Renal pelvis (tissue), 12 donors: ENCODE measurements at places on chromosomes 13 and 19.
A peak's percentile ranks its signal among the peaks of the same experiment; 100 is the strongest.

- no peak for DNase-seq
Observed at GRCh38 chr19:56978023-56978565, 137.6 kb upstream of the PEG3 start.

- DNase-seq, result no peak
Observed at GRCh38 chr13:37001921-37002250, 1.3 kb downstream of the EXOSC8 start.

DNA sequence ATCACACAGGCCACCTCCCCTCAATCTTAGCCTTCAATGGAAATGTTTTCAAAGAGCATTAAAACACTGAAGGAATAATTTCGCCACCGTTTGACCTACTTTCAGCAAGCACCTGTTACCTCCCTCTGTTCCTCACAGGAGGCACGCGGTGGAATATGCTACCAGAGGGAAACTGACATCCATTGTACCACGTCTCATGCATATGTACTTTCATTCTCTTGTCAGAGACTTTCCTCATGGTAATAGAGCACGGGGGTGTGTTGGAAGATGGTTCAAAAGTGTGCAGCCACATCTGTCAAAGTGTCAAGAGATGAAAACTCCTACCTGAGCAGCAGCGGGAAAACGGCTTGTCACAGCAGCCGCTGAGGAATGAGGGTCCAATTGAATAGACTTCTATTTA, 143.4 kb downstream of the NALCN start:
- no peak for DNase-seq

DNA sequence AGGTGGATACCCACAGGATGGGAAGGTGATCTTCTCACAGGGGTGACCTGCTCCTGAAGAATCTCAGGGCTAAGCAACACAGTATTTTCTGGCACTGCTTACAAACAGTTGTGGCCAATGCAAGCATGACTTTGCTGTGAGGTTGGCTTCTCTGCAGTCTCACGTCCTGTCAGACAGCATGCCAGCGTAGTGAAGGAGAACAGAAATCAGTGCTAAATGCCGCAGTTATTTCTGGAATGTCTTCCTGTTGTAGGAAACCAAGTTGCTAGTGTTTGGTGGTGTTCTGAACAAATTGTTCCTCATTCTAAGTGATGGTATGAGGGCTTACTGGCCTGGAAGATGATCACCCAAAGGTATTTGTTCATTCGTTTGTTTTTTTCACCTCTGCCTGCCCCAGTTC, 320.1 kb downstream of the MTUS2 start:
- peak; percentile 24 for DNase-seq

GRCh38 chr13:109256866-109257760, 529.3 kb downstream of the IRS2 start:
- peak; percentile 62 for DNase-seq

- no peak for DNase-seq
Observed at GRCh38 chr13:31433207-31433606, 233.4 kb downstream of the B3GLCT start.

DNA sequence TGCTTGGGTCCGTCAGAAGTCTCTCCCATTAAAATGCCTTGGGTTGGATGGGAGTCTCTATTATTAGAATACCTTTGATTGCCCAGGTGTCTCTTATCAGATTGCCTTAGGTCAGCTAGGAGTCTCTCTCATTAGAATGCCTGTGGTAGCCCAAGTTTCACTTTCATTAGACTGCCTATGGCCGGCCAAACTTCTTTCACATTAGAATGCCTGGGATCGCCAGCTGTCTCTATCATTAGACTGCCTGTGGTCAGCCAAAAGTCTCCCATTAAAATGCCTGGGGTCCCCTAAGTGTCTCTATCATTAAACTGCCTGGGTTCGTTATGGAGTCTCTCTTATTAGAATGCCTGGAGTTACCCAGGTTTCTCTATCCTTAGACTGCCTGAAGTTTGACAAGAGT, 1476.7 kb downstream of the UQCRFS1 start:
- DNase-seq, result no peak

DNA sequence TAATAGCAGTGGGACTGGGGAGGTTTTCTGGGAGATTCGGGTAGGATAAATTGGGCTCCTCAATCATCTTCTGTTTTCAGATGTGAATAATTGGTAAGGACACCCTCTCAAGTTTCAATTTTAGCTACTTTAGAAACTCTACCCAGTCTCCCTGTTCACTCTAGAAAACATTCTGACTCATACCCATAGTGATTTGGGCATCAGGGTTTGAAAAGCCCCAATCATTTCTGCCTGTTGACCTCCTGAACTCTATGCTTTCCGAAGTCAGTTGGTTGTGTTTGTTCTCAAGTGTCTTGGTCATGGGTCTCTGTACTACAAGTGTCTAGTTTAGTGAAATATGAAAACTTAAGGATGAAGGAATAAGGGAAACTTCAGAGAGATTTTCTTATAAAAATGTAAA, 911.3 kb upstream of the GPC6 start:
- DNase-seq, result no peak

DNA sequence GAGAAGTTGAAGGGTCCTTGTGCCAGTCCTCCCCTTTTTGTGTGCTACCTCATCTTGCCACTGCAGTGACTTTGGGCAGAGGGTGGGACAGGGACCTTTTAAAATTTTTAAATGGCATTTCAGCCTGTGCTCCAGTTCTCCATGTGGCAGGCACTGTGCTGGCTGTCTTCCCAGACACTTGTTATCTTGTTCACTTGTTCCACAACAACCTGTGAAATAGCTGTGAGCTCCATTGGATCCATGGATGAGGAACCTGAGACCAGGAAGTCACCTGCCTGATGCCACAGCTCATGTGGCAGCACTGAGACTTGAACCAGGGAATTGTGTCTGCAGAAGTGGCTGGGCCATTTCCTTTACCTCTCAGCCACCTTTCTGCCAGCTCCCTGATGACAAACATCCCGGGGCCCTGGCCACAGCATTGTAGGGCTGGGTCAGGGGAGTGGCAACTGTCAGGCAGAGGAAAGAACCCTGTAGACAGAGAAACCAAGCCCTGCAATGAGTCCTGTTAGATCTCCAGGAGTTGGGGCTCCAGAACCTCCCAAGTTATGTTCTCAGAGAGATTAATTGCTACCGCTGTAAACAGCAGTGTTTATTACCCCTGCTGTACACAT, 6.4 kb downstream of the EGLN2 start:
- no peak for DNase-seq

GRCh38 chr13:97259798-97260714, 37.9 kb downstream of the MBNL2 start:
- no peak for DNase-seq

- no peak for DNase-seq
Observed at GRCh38 chr19:18229474-18229873, 3.2 kb upstream of the PDE4C start.

DNA sequence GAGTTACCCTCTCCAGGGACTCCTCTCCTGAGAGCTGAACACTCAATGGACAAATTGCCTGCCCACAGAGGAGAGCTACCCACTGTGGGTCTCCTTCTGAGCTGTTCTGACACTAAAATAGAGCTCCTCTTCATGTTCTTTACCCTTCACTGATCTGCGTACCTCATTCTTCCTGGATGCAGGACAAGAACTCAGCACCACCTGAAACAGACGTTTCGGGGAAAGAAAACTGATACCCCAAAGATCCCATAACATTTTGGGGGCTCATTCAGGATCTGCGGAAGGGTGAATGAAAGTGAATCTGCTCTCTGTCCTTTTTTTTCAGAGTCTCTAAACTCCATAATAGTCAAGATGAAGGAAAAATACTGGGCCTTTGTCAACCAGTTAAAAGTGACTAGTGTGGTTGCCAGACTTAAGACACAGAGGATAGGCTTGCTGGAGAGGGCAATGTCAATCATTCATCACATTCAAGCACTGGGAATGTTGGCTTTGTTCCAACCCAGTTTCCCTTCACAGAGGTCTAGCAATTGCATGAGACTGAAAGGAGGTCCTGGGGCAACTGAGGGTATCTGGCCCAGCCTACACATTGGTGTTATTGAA, 136.7 kb upstream of the SLITRK6 start:
- DNase-seq, result no peak

GRCh38 chr13:112893570-112894422, 75.2 kb upstream of the MCF2L start:
- peak; percentile 80 for DNase-seq

GRCh38 chr13:106867249-106867648, 299.3 kb upstream of the ARGLU1 start:
- DNase-seq, result no peak

DNA sequence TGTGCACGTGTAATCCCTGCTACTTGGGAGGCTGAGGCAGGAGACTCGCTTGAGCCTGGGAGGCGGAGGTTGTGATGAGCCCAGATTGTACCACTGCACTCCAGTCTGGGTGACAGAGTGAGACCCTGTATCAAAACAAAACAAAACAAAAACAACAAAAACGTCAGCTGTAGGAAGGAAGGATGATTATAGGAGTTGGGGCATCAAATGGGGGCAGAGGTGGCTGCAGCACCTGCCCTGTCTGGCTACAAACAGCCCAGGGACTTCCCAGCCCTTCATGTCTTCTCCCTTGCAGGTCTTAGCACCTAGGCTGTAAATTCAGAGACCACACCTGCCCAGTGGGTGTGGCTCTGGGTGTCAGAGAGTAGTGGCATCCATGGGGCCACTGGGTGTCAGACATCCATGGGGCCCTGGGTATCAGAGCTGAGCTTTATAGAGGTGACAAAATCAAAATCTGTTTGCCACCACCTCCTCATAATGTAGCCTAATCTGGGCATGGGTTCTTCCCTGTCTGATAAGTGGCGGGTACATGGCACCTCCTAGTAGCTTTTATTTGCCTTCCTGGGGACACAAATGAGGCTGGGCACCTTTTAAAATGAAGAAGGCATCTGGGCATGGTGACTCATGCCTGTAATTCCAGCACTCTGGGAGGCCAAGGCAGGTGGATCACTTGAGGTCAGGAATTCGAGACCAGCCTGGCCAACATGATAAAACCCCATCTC, 4.7 kb upstream of the B3GNT3 start:
- DNase-seq, result no peak

GRCh38 chr19:18514800-18515682, 6.8 kb downstream of the ELL start:
- peak; percentile 65 for DNase-seq

DNA sequence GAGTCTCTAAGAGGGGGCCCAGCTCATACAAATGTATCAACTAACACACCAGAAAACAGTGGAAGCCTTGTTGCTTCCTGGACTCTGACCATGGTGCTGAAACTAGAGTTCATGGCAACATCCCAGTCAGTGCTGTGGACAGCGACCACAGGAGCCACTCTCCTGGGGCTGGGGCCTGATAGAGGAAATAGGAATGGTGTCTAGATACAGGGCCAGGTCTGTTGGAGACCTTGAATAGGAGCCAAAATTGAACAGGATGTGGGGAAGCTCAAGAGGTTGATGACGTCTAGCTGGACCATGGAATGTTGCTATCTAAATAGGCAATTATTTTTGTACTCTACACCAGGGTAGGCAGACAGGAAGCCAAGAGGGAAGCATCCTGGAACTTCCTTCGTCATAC, 21.7 kb downstream of the LILRB4 start:
- DNase-seq, result peak; percentile 83

DNA sequence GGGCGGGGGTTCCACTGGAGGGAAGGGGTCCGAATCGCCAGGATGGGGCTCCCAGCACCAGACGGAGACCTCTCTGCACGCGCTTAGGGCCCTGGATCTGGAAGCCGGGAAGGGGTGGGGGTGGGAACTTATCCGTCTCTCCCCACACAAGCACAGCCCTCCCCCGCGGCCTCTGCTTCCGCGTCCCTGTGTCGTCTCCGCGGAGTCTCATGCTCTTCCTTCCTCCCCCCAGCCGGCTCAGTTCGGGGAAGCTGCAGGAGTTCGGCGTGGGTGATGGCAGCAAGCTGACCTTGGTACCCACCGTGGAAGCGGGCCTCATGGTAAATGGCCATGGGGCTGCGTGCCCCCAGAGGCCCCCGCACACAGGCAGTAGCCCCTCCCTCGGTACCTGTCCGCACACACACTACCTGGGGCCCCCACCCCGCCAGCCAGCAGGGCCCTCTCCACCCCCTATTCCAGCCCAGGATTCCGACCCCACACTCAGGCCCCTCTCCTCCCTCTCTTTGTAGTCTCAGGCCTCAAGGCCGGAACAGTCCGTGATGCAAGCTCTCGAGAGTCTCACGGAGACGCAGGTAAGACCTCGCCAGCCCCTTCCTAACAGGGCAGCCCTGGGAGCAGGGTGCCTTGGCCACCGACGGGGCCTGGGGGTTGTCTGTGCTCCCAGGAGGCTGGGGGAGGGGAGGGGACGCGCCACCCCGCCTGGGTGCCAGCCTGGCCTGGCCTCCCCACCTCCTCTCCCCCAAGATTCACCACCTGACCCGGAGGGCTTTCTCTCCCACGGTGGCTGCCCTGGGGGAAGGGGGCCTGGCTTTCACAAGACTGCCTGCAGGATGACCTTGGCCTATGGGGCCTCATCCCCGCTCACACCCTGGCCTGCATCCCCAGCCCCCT, 3.2 kb downstream of the MIDN start:
- no peak for DNase-seq

DNA sequence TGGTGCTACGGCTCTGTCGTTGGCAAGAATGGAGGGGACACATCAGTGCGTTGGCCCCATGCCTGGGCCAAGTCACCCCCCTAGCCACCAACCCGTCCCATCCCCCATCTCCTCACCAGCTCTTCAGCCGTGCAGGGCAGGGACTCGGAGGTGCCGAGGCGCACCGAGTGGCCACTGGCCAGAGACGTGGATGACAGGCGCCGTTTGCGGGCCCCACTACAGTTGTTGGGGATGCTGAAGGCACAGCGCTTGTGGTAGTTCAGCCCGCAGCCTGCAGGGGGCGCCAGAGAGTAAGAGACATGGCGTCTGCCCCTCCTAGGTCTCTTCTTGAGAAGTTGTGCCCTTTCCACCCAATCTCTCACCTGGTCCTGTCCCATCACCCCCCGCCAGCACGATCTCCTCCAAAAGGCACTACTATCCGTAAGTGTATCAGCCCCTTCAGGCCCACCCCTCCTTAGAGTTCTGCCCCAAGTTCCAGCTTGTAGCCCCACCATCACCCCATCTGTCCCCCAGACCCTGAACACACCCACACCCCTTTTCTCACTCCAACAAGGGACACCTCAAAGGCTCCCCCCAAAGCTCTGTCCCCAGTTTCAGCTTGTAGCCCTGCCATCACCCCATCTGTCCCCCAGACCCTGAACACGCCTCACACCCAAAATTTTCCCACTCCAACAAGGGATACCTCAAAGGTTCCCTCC, 12.4 kb downstream of the PRKD2 start:
- no peak for DNase-seq

- DNase-seq, result no peak
Observed at GRCh38 chr19:6979399-6979798, 41.8 kb downstream of the MBD3L2B start.

DNA sequence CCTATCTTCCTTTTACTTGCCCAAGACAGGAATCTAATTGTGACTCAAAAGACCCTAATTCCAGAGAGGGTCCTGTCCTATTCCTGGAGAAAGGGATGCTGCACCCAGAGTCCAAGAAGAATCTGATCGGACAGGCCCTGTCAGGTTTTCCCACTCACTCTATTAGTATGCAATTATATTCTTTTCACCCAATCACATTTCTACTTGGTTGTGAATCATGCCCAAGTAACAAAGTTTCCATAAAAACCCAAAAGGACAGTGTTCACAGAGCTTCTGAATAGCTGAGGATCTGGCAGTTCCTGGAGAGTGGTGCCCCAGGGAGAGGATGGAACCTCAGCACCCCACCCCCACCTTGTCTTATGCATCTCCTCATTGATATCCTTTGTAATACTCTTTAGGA, 135.3 kb upstream of the SLITRK5 start:
- no peak for DNase-seq

- DNase-seq, result no peak
Observed at GRCh38 chr13:27012482-27013197, 159.0 kb downstream of the USP12 start.
